SK-MEL-5 (cell line): ENCODE measurements at places on chromosomes 2 and 18. TPM values are rescaled to one million over a fixed set of nuclear protein-coding genes. Genes with fewer than 3 reads are reported as not detected.

CXCR4 gene
- total RNA-seq: 4.5 and 5.7 TPM in 2 replicates

DSEL gene
- 1.4 and 2.1 TPM in 2 replicates for total RNA-seq

PLGLB1 gene
- total RNA-seq: 1.7 and 2.2 TPM in 2 replicates

CABYR gene
- total RNA-seq: 2.5 and 3.3 TPM in 2 replicates

OSR1 gene
- not detected in 2 replicates for total RNA-seq
